Stimulated activated CD4-positive, alpha-beta T cell treated with anti-CD3 and anti-CD28 coated beads, TNF-alpha, amount 100 ng/mL, for 48 hours (primary cell): ENCODE measurements at places on chromosomes 12 and 14.

- DNase-seq: no peak
These were observed 63.9 kb downstream of the ATG14 start for GRCh38 chr14:55347748-55348147.

DNA sequence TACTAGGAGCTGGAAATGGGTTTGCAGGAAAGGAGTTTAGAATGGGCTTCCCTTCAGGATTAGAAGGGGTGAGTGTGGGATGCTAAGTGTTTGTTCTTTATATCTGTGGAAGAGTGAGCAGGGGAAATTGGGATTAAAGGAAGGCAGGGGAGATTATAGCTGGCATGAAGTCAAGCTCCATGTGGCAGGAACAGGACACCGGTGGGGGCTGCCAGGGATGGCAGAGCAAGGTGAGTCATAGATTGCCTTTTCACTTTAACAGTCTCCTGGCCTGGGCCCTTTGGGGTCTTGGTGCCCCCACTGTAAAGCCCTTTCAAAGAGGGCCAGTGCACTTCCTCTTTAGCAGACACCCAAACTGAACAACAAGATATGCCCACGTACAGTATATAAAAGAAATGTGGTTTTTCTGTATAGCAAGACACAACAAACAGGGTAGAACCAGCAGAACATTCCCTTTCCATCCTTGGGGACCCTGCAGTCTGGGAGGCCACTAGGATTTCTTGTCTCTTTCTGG, 23.1 kb upstream of the FBXO21 start:
- no peak for DNase-seq

GRCh38 chr12:108914121-108914531, 34.2 kb downstream of the DAO start:
- no peak for DNase-seq

GRCh38 chr12:127803545-127803944, 463.4 kb upstream of the TMEM132C start:
- no peak for DNase-seq

GRCh38 chr12:70008944-70009343, 183.9 kb downstream of the MYRFL start:
- DNase-seq: no peak

GRCh38 chr12:3732901-3733300, 20.0 kb downstream of the CRACR2A start:
- no peak for DNase-seq

- no peak for DNase-seq
These were observed 166.4 kb upstream of the LMNTD1 start for GRCh38 chr12:25719505-25719904.

- no peak for DNase-seq
These were observed 339.2 kb downstream of the ACSS3 start for GRCh38 chr12:81417056-81417455.

- DNase-seq: no peak
These were observed 331.4 kb downstream of the MED13L start for GRCh38 chr12:115946092-115946491.

DNA sequence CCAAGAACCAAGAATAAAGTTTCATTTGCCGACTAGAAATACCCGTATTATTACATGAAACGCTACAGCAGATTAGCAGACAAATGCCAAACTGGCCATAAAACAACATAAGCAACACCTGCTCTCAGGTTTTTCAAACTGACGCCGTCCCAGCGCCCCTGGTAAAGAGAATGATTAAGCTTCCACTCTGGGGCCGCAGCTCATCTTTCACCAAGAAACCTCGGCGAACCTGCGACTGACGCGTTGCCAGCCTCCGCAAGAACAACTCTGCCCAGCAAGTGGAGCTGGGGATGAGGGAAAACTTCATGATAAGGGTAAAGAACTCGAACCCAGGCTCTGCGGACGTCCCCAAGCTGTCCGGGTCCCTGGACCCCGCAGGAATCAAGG, 530 bp downstream of the ARL1 start:
- no peak for DNase-seq

DNA sequence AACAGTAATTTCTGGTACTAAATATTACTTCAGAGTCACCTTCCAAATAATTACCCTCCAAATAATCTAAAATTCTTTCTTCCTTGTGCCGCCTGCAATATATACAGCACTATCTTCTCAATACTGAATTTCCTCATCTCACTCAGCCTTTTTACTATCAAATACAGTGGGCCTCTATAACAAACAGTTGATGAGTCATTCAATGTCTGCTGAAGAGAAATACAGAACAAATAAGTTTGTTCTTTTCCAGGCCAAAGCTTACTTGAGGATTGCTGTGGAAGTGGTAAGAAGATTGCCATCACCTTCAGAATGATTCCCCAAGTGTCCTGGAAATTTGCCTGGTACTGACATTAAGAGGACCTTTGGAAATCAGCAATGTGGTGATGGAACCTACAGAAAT, 218.2 kb upstream of the ARHGAP5 start:
- DNase-seq: no peak

GRCh38 chr12:118618695-118619094, 242.3 kb downstream of the SUDS3 start:
- no peak for DNase-seq
